ENCODE measurements at places on chromosomes 11 and 22.

DNA sequence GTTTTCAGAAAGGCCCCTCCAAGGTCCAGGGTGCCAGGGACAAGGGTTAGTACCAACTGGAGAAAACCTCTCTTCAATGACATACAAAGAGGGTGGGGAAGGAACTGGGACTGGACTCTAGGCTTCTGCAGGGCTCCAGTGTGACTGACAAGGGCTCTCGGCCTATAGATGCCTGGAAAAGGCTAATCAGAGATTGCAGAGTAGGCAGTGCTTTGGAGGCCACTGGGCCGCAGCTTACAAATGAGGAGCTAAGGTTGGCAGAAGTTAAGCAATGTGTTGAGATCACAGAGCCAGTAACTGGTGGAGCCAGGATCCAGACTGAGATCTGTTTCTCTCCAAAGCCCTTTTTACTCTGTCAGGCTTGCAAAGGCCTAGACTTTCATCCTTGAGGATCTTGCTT lies 7.4 kb upstream of the DGKZ start:
- DNase-seq, result no peak

GRCh38 chr11:72720047-72720446 lies 32.2 kb downstream of the ARAP1 start:
- DNase-seq, result no peak

DNA sequence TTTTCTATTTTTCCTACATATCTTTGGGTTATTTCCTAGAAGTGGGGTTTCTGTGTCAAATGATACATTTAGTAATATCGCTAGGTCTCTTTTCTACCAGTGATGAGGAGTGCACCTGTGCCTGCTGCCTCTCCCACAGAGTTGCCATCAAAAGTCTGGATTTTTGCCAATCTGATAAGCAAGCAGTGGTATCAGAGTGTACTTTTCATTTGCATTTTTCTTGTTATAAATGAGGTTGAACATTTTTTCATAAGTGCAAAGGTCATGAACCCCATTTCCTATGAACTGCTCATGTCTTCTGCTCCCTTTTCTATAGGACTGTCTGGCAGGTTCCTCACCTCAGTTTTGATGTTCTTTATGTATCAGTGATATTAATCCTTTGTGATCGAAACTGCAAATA lies 1.7 kb downstream of the TRPM5 start:
- DNase-seq, result no peak

DNA sequence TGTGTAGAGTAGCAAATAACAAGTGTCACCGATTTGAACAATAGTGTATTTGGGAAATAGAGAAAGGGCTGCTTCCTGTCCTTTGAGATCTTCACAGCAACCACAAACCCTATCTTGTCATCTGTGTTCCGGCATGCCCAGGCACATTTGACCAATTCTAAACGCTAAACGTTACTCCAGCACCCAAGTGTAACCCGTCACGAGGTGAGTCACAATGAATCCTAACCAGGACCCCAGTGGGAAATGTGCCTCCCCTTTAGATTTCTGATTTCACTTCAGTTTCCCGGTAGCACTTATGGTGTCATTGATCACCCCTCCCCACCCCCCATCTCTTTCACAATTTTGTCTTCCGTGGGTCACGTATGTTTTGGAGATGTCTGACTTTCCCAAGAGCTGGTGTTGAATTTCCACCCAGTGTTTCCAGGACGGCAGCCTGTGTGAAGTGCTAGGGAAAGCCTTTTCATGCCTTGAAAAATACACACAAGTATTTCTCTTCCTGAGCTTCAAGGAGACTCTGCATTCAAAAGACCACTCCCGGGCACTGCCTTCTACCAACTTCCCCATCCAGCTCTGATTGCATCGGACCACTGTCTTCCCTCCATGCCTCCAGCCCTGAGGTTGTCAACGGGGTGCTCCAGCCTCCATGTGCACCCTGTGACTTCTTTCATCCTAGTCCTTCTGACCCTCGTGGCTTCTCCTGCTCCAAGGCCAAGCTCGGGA lies 10.5 kb upstream of the C11orf24 start:
- no peak for DNase-seq

- no peak for DNase-seq
Measured at GRCh38 chr11:69567951-69568808, 72.8 kb upstream of the CCND1 start.

DNA sequence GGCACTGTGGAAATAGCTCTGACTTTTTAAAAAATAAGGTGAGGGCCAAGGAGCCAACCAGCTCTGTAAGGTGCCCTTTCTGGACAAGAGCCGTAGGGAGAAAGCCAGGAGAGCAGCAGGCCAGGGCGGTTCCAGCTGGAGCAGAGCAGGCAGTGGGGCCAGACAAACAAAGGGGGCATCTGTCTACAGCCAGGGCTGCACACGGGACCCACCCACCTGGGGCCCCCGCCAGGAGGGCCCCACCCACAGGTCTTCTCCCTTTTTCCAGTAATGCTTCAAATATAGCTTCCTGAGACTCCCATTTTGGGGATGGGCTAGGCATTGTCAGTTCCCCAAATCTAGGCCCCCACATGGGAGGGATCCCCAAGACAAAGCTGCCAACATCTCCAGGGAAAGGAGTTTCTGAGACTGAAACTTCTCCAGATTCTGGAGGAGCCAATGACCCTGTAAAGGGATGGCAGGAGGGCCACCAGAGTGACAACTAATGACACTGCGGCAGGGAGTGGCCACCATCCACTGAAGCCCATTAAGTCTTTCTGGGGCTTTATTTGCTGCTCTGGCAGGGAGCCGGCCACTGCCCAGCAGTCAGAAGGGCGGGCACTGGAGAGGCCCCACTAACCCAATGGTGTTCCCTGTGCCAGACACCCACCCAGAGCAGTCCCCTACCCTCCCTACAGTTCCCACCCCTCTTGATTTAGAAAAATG lies 1.9 kb downstream of the ZFTA start:
- DNase-seq, result no peak

- no peak for DNase-seq
Measured at GRCh38 chr11:134837887-134838232, 425.8 kb upstream of the B3GAT1 start.

- no peak for DNase-seq
Measured at GRCh38 chr11:131944736-131945135, 574.3 kb downstream of the NTM start.

GRCh38 chr11:8329336-8329735 lies 65.7 kb upstream of the LMO1 start:
- no peak for DNase-seq
